NCI-H2081 treated with DMSO at 0.1 percent for 48 hours (cell line): ENCODE measurements at places on chromosomes 1 and 21.

- peak; percentile 8 for DNase-seq
These were observed 273.6 kb upstream of the LRRC7 start for GRCh38 chr1:69294171-69294570.

- DNase-seq = no peak
These were observed 28.6 kb upstream of the DISP3 start for GRCh38 chr1:11450310-11450709.

- DNase-seq = no peak
These were observed 77.7 kb downstream of the ZBTB18 start for GRCh38 chr1:244128591-244129383.

- no peak for DNase-seq
These were observed 28.1 kb downstream of the ZSCAN20 start for GRCh38 chr1:33500547-33500946.

GRCh38 chr1:147622731-147623130, 47.6 kb downstream of the ACP6 start:
- no peak for DNase-seq

GRCh38 chr1:244231572-244232315, 180.7 kb downstream of the ZBTB18 start:
- peak; percentile 12 for DNase-seq

GRCh38 chr1:225587310-225587709, 65.6 kb downstream of the ENAH start:
- DNase-seq = no peak

DNA sequence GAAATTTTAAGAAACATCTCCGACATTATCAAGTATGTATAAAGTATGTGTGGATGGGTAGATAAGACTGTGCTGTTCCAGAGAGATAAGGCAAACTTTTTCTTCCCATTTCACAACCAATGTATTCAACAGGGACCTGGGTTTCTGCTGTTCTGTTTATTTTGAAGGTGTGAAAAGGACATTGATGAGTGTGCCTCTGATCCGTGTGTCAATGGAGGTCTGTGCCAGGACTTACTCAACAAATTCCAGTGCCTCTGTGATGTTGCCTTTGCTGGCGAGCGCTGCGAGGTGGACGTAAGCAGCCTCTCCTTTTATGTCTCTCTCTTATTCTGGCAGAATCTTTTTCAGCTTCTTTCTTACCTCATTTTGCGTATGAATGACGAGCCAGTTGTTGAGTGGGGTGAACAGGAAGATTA, 174.0 kb downstream of the CRB1 start:
- no peak for DNase-seq

GRCh38 chr1:52867087-52867863, 24.7 kb downstream of the ZYG11A start:
- DNase-seq = no peak

DNA sequence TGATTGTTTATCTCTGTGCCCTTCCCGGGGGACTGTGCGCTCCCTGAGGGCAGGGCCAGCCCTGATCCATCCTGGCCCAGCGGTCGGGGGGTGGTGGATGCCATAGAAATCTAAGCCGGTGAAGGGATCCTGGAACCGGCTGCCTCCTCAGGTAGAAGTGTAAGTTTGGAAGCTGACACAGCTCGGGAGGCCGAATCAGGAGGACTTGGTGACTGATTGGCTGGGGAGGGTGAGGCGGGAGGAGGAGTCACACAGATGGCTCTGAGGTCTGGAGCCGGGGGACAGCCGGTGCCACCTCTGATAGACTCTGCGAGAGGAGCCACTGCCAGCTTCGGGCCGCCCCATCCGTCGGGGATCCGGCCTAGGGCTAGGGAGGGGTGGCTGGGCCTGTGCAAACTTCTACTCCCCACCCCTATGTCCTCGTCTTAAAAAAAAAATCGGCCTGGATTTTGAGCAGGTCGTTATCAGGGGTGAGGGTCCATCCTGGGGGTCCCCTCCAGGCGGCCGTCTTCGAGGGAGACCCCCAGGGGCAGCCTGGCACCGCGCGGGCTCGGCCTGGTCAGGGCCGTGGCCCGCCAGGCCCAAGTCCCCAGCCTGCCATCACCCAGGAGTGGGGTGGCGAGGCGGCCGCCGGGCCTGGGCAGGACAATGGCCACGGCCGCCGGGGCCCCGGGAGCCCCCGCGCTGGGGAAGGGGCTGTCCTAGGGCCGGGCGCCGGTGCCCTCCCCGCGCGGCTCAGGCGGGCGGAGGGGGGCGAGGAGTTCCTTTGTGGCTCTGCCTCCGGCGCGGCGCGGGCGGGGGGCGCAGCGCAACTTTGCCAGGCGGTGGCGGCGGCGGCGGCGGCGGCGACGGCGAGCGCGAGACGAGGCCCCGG, 708 bp upstream of the ZNF362 start:
- no peak for DNase-seq

GRCh38 chr1:226568975-226569741, 20.6 kb downstream of the STUM start:
- no peak for DNase-seq

GRCh38 chr21:29873908-29874307, 65.9 kb downstream of the GRIK1 start:
- no peak for DNase-seq

DNA sequence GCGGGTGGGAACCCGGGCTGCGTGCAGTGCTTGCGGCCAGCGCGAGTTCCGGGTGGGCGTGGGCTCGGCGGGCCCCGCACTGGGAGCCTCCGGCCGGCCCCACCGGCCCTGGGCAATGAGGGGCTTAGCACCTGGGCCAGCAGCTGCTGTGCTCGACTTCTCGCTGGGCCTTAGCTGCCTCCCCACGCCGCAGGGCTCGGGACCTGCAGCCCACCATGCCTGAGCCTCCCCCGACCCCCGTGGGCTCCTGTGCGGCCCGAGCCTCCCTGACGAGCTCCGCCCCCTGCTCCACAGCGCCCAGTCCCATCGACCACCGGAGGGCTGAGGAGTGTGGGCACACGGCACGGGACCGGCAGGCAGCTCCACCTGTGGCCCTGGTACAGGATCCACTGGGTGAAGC, 23.7 kb upstream of the CLIC4 start:
- no peak for DNase-seq

- no peak for DNase-seq
These were observed 13.7 kb upstream of the IGFN1 start for GRCh38 chr1:201176940-201177339.

DNA sequence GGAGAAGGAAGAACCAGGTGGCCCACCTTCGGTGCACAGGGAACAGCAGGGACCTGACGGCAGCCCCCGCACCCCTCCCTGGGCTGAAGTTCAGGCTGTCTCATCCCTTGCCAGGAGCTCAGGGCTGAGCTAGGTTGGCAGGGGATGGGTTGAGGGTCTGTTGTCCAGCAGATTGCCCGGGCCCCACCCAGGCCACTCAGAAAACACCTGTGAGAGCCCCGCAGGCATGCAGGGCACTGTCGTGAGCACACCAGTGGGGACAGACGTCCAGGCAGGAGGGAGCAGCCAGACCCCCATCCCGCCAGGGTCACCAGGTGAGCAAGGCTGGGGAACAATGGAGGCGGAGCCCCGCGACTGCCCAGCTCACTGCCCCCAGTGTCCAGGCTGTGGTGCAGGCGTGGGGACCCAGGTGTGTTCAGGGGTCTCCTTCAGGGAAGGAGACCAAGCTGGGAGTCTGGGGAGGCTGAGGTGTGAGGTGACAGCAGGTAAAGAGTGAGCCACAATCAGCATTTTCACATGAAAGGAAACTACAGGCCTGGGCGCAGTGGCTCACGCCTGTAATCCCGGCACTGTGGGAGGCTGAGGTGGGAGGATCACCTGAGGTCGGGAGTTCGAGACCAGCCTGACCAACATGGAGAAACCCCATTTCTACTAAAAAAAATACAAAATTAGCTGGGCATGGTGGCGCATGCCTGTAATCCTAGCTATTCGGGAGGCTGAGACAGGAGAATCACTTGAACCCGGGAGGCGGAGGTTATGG, 9.4 kb upstream of the SAMD11 start:
- no peak for DNase-seq

GRCh38 chr1:211635597-211636205, 39.7 kb downstream of the NEK2 start:
- DNase-seq = no peak

GRCh38 chr1:165895451-165895871, 68.0 kb downstream of the UCK2 start:
- no peak for DNase-seq

DNA sequence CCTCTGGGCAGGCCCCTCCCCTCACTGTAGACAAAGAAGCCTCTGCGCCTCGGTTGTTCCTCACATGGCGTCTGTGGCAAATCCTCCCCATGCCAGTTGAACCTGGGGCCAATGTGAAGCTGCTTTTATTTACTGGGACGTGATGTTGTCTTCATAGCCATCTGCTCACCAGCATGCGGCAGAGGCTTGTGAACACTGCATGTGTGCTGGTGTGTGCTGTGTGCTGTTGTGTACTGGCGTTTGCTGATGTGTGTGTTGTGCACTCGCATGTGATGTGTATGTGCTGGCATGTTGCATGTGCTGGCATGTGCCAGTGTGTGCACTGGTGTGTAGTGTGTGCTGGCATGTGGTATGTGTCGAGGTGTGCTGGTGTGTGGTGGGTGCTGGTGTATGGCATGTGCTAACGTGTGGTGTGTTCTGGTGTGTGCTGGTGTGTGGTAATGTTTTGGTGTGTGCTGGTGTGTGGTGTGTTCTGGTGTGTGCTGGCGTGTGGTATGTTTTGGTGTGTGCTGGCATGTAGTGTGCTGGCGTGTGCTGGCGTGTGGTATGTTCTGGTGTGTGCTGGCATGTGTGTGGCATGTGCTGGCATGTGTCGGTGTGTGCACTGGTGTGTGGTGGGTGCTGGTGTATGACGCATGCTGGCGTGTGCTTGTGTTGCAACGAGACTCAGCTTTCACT, 37.2 kb upstream of the TRAPPC10 start:
- no peak for DNase-seq

DNA sequence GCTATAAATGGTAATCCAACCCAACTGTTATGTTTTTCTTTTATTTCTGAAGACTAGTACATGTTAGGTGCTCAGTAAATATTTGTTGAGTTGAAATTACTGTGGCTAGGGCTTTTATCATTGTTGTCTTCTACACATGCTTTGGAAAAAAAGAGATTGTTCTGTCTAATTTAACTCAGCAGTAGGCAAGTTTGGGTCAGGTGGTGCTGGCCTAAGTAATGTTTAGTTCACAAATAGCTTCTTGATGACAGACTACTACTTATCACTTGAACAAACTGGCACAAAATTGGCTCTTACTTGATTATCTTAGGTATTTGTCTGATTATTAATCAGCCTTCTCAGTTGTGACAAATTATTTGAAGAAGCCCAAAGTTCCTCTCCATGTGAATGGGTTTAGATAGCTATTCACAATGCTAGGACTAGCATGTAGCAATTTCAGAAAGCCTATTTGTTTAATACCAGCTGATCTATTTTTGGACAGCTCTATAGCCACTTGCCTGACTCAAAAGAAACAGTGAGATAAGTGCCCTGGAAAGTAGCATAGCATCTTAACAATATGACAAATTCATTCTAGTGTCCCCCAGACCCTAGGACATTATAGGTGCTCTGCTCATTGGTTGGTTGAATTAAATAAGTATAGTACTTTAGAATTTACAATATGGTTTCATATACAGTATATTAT, 32.6 kb downstream of the TMEM200B start:
- DNase-seq = peak; percentile 68

GRCh38 chr1:246878551-246878950, 53.2 kb downstream of the AHCTF1 start:
- DNase-seq = no peak

- DNase-seq = no peak
These were observed 253.2 kb upstream of the RRP15 start for GRCh38 chr1:218031901-218032300.

DNA sequence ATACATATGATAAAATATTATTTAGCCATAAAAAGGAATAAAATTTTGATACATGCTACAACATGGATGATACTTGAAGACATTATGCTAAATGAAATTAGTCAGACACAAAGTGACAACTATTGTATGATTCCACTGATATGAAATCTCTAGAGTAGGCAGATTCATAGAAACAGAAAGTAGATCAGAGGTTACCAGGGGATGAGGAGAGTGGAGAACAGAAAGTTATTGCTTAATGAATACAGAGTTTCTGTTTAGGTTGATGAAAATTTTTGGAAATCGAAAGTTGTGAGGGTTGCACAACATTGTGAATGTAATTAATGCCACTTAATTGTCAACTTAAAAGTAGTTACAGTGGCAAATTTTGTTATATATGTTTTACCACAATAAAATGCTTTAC, 315.7 kb upstream of the USP25 start:
- no peak for DNase-seq

GRCh38 chr1:110556471-110556807, 37.5 kb upstream of the KCNA10 start:
- no peak for DNase-seq

GRCh38 chr1:57307392-57308170, 116.3 kb downstream of the DAB1 start:
- DNase-seq = no peak

DNA sequence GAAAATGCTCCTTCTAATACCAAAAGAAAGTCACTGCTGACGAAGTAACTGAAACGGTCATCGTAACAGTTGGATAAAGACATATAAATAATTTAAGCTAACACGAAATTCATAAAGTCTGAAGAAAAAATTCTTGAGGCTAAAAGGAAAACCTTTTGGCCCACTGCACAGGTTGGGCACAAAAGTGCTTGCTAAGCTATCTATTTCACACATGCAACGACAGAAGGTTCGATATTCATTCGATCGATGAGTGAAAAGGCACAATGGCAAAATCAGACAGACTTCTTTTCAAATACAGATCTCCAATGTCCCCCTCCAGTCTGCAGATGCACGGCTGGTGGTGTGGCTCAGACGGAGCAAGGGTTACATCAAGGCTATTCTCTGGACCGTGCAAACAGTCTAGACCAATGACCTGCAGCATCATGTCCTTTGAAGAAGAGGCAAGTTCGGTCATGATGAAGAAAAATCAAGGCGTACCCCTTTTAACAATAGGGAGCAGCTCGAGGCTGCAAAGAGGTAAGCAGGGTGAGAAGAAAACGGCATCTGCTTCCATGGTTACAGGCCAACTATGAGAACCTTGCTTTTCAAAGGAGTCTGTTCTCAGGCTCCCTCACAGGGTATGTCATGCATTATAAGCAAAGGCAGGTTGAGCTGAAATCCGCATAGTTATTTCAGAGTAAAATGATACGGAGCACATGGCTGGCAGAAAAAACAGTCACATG, 579.6 kb downstream of the USP25 start:
- DNase-seq = no peak

DNA sequence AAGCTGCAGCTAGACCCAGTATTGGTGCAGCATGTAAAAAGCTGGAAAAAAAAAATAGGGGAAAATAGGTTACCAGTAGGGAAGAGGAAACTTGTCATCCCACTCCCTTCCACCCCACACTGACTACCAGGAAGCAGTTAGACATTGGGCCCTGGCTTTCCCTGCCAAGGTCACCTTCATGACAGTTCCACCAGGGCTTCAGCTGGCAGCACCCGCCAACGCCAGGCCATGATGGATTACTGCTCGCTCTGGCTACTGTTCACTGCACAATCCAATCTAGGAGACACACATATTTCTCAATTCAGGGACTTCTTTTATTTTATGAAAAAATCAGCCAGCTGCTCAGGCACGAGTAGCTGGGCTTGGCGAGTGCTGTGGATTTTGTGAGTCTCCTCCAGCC, 127.7 kb downstream of the DMRTA2 start:
- no peak for DNase-seq
